ENCODE measurements at places on chromosomes 1 and 21.

DNA sequence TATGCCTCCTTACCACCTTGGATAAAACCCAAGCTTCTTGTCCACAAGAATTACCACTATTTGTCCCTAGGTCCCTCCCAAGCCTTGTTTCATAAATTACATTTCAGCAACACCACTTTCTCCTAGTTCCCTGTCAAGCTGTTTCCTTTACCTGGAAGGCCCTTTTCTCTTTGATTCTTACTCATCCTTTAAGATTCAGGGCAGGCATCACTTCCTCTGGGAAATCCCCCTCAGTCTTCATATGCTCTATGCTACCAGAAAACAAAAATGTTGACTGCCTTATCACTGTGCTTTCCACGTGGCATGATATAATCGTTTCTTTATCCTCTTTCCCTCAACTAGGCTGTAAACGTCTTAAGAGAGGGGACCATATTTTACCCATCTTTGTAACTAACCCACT lies 102.7 kb downstream of the LYST start:
- no peak for DNase-seq

- DNase-seq = no peak
Observed at GRCh38 chr1:1528301-1529267, 11.8 kb downstream of the TMEM240 start.

DNA sequence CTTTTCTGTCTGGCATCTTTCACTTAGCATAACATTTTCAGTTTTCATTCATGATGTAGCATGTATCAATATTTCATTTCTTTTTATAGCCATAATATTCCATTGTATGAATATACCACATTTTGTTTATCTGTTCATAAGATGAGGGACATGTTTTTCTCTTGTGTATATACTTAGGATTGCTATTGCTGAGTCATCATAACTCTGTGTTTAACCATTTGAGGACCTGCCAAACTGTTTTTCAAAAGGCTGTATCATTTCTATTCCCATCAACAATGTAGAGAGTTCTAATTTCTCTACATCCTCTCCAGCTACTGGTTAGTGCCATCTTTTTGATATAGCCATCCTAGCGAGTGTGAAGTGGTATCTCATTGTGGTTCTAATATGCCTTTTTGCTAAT lies 26.2 kb downstream of the MPZL1 start:
- DNase-seq = no peak

DNA sequence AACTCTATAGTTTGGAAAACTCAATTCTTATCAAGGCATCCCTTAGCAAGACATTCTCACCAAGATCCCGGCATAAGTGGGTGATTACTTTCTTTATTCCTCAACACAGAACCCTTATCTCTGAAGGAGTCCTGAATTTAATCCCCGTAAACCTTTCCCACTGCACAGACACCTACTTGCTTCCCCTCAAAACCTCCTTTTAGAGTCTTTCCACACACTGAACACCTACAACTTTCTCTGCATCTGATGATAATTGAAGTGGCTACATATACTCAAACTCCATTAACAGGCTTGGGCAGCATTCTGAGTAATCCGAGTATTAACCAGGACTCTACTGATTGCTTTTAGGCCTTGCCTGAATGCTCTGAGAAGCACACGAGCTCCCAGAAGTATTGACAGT lies 23.5 kb downstream of the PALMD start:
- DNase-seq = no peak

DNA sequence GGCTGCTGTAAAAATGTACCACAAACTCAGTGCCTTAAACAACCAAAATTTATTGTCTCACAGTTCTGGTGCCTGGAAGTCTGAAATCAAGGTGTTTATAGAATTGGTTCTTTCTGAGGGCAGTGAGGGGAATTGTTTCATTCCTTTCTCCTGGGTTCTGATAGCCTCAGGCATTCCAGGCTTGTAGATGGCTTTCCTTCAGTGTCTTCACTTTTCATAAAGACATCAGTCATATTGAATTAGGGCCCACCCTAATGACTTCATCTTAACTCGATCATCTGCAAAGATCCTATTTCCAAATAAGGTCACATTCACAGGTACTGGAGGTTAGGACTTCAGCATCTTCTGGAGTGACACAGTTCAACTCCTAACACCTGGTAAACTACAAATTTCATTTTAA lies 15.0 kb downstream of the CDKN2C start:
- no peak for DNase-seq

DNA sequence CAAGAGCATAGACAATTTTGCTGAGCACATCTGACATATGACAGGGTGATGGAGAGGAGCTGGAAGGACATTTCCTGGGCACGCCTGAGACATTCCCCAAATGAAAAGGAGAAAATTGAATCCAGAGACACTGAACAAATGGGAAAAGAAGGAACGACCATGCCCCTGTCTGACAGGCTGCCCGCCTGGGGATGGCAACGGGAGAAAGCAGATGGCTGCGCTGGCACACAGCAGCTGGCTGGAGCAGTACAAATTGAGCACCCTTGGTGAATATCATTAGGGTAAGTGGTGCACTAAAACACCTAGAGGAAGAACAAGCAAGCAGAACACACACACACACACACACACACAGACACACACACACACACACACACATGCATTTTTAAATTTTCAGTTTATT lies 174.3 kb upstream of the DUSP10 start:
- DNase-seq = no peak

- no peak for DNase-seq
Observed at GRCh38 chr1:212438831-212439237, 6.1 kb downstream of the NENF start.

GRCh38 chr1:109910963-109911798 lies 532 bp downstream of the CSF1 start:
- no peak for DNase-seq

- peak; percentile 55 for DNase-seq
Observed at GRCh38 chr1:167687919-167688519, 33.8 kb upstream of the MPZL1 start.

GRCh38 chr21:41840880-41841279 lies 38.3 kb downstream of the PRDM15 start:
- no peak for DNase-seq

GRCh38 chr1:187987236-187987776 lies 1158.6 kb downstream of the PLA2G4A start:
- DNase-seq = no peak

DNA sequence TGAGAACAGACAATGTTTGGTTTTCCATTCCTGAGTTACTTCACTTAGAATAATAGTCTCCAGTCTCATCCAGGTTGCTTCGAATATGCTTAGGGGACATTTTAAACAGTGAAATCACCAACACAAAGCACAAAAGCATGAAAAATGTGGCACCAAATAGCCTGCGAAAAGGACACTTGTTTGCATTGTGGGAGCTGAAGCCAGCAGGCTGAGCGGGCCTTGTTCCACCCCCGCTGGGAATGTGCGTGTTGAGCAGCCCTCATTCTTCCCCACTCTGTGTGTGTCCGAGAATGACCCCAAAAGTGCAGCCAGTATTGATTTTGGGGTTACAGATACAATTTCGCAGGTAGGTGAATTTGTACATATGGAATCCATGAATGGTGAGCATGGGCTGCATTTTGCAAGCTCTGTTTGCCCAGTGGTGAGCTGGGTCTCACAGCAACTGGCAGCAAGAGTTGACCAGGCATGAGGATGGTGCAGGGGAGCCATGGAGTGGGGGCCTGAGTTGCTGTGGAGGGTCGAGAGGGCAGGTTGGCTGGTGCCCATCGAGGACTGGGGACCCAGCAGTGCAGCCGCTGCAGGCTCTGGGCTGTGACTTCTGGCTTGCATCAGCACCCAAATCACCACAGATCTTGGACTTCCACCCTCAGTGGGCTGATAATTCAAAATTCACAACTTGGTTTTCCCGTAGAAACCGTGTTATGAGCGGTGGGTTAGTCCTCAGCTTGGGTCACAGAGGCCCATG lies 29.4 kb downstream of the NENF start:
- DNase-seq = no peak

GRCh38 chr1:37945743-37946702 lies 830 bp downstream of the INPP5B start:
- DNase-seq = no peak

DNA sequence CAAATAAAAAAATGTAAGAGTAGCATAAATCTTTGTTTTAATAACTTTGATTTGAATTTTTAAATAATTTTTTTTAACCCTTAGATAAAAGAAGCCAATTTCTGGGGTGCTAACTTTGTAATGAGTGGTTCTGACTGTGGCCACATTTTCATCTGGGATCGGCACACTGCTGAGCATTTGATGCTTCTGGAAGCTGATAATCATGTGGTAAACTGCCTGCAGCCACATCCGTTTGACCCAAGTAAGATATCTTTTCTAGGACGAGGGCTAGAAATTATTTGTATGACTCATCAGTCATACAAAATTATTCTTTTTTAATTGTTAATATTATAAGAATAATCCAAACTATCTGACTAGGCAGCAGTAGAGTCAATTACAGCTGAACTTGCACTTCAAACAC lies 71.2 kb downstream of the GPR161 start:
- DNase-seq = no peak

- DNase-seq = no peak
Observed at GRCh38 chr1:171158551-171158950, 26.5 kb upstream of the FMO2 start.

- no peak for DNase-seq
Observed at GRCh38 chr1:159207774-159208173, 3.1 kb downstream of the ACKR1 start.

DNA sequence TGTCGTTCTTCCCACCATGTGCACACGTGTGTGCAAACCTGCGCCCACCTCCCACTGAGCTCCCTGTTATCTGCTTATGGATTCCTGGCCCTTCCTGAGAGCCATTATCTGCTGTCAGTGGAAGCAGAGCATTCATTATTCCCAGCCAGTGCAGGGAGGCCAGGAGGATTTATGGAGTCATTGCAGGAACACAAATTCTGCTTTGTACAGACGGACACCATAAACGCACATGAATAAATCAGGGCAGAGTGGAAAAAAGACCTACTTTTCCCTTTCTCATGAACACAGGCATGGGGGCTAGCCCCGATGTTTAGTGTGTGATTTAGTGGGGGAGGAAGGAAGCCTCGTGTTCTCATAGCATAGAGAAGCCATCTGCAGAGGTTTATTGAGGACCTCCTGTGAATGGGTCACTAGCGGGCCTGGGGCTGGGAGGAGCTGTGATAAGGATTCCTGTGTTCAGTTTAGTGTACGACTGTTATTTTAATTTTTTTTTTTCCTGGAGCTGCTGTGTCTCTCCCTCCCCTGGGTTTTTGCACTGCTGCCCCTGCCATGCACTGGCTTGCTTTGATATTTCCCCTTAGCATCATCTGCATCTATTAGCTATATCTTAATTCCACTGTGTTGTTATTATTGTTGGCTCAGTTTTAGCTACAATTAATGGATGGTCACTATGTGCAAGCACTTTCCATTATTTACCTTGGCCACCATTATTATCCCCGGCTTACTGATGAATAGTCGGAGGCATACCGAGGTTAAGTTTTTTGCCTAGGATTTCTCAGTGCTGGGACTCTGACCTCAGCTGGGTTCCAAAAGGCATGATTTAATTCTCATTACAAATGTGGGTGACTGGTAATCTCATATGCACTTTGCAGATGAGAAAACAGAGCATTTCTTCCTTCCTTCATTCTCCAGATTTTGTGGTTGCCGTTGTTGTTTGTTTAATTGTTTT lies 33.0 kb downstream of the HUNK start:
- no peak for DNase-seq

DNA sequence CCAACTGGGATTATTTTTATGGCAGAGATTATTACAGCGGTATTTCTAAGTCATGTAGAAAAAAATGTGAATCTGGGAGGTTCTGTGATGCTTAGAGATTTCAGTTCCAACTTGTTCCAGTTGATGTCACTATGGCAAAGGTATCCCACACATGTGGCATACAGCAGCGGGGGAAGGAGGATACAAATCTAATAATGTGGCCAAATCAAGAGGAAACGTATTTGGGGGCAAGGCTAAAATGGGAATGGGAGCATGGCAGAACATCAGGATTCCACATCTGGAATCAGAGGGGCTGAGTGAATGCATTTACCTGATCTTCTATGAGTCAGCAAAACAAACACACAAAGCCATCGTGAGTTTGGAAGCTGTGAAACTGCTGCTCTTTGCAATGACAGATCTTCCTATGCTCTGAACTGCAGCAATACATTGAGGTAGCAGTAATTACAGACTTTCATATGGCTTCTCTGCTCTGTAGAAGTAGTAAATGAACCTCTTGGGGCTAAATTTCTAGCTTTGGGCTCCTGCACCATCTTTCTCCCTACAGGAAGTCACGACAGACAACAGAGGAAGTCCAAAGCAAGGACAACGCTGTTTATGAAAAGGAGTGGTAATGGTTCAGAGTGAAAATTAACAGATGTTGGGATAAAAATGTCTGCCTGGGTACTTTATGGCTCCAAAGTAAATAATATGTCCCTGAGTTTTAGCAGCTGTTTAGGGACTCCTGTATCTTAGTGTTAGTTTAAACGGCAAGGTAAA lies 55.5 kb downstream of the GABPA start:
- DNase-seq = no peak

DNA sequence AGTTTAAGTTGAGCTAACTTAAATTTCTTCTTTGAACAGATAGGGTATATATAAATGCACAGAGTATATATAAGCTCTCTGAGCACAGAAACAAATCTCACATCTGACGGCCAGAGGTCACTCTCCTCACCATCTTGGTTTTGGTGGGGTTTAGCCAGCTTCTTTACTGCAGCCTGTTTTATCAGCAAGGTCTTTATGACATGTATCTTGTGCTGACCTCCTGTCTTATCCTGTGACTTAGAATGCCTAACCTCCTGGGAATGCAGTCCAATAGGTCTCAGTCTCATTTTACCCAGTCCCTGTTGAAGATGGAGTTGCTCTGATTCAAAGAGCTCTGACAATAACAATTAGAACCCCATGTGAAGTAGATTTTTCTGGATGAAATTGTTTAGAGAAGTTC lies 1.6 kb upstream of the MOV10 start:
- no peak for DNase-seq

- DNase-seq = no peak
Observed at GRCh38 chr1:117232531-117232930, 21.8 kb upstream of the VTCN1 start.

DNA sequence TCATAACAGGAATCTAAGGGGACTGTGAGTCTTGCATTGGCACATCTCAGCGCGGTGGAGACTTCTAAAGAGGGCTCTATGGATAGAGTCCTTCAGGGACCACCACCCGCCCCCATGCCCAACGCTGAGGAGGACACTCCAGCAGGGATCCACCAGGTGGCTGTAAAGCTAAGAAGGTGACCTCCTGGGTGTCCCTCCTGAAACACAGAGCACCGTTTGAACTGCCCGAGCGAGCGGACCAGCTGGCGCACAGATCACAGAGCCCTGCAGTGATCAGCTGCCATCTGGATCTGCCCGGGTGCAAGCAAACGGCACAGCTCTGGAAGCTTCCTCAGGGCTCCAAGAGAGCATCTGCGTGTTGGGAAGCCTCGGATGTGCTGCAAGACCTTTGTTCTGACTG lies 51.3 kb upstream of the LYST start:
- DNase-seq = no peak
